ENCODE measurements at places on chromosomes 7 and 10.

DNA sequence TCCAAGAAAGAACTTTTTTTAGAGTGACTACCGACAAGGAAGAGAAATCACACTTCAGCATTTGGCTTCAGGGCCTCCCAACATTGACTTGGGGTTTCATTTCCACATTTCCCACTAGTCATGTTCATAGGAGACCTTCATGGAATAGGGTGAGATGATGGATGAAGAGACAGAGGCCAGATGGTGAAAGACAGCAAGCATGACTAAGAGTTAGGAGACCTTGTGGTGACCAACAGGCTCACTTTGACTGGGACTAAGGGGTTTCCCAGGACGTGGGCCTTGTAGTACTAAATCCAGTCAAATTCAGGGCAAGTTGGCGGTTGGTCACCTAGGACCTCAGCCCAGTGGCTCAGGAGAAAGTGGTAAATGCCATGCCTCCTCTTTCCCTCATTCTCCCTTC lies 3.0 kb upstream of the GIMAP5 start:
- DNase-seq, result no peak

DNA sequence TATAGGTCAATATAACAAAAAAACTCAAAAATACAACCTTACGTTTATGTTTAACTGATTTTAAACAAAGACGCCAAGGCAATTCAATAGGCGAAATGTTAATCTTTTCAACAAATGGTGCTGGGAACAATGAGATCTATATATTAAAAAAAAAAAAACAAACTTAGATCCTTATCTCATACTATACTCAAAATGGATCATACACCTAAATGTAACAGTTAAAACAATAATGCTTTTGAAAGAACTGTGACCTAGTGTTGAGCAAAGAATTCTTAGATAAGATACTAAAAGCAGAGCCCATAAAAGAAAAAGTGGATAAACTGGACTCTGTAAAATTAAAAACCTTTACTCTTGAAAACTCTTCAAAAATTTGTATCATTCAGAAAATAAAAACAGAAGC lies 8.6 kb downstream of the TMEM168 start:
- no peak for DNase-seq

GRCh38 chr10:10991144-10991543 lies 26.5 kb upstream of the CELF2 start:
- no peak for DNase-seq

- DNase-seq, result no peak
Measured at GRCh38 chr7:82567356-82567755, 123.8 kb upstream of the CACNA2D1 start.

GRCh38 chr7:29810813-29811482 lies 4.6 kb downstream of the WIPF3 start:
- no peak for DNase-seq

GRCh38 chr10:131561897-131562296 lies 250.4 kb upstream of the TCERG1L start:
- DNase-seq, result no peak

- no peak for DNase-seq
Measured at GRCh38 chr10:94963901-94964300, 25.4 kb downstream of the CYP2C9 start.

DNA sequence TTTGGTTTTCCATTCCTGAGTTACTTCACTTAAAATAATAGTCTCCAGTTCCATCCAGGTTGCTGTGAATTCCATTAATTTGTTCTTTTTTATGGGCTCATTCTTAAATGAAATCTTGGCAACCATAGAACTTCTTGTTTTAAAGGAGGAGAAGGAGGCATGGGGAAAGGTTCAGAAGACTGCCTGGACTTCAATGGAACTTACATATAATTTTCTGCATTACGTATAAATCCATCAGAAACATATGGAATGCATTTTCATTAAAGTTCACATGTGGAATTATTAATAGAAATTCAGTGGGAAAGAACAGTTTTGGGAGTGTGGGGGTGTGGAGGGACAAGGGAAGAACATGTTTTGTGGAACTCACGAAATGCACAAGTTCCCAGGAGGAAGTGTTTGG lies 176.6 kb upstream of the PRKCQ start:
- no peak for DNase-seq

Measured in GM12878 (cell line).